Kasumi-1 (cell line): ENCODE measurements at places on chromosomes 4 and X.

- DNase-seq: no peak
Measured at GRCh38 chr4:68082758-68083157, 46.9 kb downstream of the TMPRSS11F start.

DNA sequence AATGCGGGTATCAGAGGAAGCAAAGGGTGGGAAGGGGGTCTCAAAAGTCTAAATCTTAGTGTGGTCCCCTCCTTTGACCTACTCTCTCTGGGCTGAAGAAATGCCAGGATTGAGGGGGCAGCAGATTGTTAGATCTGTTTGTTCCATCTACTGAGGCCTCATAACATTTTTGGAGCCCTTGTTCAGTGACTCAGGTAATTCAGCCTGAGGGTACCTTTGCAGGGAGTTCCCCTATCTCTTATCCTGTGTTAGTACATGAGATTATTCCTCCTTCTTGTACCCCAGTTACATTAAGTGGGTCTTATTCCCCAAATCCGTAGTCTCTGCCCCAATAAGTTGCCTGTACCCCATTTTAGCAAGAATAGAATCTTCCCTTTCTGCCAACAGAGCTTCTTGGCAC is 79.0 kb downstream of the RTL9 start:
- no peak for DNase-seq

DNA sequence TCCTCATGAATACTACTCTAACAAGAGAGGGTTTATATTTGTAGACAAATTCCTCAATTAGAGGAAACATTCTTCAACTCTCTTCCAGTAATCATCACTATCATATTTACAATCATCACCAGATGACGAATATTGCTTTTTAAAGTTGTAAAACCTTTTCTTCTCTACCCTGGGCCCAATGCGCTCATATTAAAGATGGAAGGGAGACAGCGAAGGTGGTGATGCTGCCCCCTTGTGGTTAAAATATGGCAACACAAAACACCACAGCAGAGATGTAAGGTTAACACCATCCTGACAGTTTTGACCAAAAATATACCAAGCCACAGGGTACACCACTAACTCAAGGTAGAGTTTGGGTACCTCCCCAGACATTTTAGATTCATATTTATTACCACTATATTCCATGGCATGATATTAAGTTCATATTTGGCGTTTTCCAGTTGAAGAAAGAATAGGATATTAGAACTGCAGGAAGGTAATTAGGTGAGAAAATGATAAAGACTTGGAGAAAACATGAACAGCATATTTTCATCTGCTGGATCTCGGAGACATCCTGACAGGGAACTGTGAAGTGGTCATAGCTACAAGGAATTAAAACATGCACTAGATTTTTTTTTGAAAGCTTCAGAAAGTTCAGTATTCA is 72.8 kb downstream of the SLC9A7 start:
- DNase-seq: peak; percentile 26

DNA sequence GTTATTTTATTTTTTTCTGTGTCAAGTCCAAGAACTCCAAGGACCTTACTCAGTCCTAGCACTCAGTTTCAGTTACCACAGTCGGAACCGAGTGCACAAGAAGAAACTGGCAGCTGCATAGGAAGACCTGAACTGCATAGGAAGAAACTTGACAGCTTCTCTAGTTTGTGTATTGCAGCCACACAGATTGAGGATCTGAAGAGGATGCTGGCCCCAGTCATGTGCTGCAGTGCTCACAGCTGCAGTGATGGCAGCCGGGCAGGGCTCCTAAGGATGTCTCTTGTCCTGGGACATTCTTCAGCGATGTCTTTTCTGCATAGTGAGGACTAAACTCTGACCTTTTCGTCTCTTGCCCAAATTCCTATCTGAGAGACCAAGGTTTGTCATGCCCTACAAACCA is 261.2 kb downstream of the STIM2 start:
- no peak for DNase-seq

DNA sequence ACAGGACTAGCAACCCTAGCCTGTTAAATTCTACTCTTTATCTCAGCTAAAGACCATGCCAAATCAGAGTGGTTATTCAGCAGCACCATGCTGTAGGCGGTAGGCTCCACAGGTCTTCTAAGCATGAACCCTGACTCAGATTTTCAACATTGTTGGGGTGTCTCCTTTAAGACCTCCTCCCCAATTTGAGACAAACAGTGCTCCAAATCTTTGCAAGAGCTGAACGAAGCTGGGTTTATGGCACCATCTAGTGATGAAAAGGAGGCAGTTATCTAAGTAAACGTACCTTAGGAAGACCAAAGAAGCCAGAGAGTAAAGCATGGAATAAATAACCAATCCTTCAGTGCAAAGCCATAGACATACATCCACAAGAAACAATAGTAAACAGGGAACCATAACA is 334.5 kb upstream of the SLC7A11 start:
- peak; percentile 66 for DNase-seq

DNA sequence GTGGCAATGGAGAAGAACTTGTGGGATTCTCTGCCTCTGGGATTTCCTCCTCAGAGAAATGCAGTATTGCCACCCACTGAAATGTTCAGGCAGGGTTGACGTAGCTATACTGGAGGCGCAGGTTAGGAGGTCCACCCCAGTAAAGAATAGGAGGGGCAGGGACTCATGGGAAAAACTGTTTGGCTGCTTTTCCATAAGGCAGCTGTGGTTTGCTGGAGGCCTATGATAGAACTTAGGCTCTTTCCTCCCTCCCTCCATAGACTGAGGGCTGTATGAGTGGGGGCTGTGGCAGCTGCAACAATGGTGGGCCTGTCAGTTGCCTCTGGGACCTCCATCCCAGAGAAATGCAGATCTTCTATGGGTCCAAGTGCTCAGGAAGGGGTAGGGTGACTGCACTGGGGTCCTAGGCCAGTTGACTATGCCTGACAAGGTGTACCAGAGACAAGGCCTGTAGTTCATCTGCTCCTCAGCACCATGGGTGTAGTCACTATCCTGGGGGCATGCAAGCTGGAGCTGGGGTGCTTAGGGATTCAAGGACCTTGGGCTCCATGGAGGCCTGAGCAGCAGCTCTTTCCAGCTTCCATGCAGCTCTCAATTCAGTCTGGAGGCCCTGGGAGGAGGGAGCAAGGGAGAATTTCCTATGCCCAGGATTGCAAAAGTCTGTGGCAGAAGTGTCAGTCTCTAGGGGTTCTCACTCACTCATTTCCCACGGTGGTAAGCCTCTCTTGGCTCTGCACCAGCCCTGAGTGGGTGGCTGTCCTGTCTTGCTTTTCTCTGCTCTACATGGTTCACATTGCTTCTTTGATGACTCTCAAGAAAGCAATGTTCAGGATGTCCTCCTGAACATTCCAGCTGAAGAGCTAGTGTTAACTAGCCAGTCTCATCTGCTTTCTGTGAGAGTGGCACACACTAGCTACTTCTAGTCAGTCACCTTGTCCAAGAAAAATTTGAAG is 353.0 kb downstream of the IDS start:
- no peak for DNase-seq

- DNase-seq: no peak
Measured at GRCh38 chrX:21959362-21960051, 19.0 kb downstream of the SMS start.

- DNase-seq: no peak
Measured at GRCh38 chr4:141130947-141131605, 2.2 kb downstream of the RNF150 start.

- DNase-seq: no peak
Measured at GRCh38 chr4:85798012-85798770, 323.2 kb downstream of the ARHGAP24 start.

GRCh38 chr4:10983885-10984640 is 299.5 kb upstream of the CLNK start:
- no peak for DNase-seq

DNA sequence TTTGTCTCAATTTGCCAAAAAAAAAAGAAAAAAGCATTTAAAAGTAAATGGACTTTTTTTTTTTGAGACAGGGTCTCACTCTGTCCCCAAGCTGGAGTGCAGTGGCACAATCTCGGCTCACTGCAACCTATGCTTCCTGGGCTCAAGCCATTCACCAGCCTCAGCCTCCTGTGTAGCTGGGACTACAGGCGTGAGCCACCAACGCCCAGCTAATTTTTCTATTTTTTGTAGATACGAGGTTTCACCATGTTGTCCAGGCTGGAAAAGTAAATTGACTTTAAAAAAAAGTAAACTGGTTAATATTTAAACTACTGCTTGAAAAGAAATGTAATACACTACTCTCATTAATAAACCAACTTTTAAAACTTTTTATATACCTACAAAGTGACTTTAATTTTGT is 5.9 kb downstream of the AIFM1 start:
- no peak for DNase-seq

GRCh38 chrX:22760513-22761057 is 239.2 kb upstream of the DDX53 start:
- peak; percentile 8 for DNase-seq

GRCh38 chr4:138671606-138672084 is 343.9 kb upstream of the NOCT start:
- DNase-seq: no peak

DNA sequence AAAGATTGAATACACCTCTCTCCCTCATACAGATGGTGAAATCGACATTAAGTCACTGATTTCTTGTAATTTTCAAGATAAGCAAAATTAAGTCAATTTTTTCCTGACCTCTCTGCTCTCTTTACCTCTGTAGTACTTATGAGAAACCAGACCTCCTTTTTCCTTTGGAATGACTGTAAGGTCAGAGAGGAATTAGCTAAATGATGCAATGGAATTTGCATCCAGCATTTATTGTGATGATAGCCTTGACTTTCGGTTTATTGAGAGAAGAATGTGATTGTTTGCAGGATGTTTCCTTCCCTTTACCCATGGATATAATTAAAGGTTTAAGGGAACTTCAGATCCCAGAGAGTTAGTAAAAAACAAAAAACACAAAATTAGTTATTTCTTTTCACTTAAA is 22.4 kb downstream of the STK26 start:
- DNase-seq: no peak

GRCh38 chr4:47209833-47210232 is 178.5 kb downstream of the GABRB1 start:
- DNase-seq: no peak

DNA sequence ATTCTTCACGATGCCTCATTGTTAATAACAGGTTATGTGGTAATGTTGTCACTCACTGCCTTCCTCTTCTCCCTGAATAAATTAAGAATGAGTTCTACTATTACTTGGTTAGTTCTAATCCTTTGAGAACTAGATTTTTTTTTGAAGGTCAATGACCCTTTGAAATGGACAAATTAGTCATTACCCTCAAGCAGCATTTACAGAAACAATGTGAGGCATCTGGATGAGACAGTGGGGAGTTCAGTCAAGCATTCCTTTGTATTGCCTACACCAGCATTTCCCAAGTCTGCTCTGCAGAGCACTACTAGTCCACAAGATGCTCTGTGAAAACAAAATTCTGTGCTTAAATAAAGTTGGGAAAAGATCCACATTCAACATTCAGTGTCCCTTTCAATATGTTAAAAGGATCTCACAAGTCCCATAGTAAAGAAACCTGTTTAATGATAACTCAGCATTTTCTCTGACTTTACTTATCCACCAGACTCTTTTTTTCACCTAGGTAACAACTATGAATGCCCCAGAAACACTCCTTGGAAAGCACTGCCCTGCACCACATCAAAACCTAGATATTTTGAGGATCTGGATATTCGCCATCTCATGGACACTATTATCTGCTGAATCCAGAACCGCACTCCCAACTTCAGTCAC is 60.6 kb downstream of the CHRDL1 start:
- DNase-seq: no peak

DNA sequence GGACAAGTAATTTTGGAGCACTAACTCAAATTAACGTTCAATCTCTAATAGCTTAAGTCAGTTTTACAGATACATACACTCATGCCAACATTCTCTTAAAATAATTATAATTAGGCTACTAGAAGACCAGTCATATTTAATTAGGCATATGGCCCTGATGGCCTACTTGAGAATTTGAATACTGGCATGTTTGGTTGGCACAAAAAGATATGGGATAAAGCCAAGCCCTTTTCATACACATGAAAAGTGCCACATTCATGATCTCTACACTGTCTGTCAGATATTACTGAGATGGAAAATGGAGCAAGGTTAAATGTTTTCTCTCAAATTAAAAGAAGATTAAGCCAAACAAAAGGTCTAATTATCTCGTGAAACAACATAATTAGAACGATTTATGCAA is 1091.0 kb downstream of the C4orf33 start:
- no peak for DNase-seq

DNA sequence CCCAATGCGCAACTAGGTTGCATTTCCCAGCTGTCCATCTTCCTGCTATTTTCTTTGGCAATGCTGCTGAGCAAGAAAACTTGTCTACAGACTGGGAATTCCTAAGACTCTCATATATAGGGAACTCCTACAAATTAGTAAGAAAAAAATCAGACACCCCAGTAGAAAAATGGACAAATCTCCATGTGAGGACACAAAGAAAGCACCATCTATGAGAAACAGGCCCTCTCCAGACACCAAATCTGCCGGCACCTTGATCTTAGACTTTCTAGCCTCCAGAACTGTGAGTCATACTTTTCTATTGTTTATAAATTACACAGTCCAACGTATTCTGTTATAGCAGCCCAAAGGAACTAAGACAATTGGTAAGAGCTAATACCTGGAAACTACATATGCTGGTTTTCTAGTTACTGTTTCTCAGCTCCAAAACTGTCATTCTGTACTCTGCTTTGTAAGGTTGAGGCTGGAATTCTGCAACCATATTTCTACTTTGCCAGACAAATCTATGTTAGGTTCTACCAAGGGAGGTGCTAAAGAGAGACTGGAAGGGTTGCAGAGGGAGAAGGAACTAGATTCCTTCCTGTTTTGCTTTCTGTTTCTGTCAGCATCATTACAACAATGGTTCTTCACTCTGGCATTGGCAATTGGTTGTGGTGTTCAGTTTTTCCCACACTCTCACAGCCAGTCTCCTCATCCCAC is 35.7 kb upstream of the FAM241A start:
- no peak for DNase-seq

DNA sequence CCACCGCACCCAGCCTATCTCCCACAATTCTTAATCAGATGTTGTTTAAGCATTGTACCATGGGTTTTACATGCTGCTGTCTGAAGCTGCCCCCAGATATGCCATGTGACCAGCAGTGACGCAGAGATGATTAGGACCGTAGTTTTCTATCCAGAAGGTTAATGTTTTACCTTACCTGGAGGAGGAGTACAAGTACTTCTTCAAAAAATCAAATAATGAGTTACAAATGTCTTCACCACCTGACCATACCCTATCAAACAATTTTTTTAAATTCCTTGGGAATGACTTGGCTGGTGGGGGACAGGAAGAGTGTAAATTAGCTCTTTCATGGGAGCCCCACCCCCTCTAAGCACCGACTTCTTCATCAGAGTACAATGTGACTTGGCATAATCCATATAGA is 16.2 kb upstream of the SGMS2 start:
- no peak for DNase-seq

DNA sequence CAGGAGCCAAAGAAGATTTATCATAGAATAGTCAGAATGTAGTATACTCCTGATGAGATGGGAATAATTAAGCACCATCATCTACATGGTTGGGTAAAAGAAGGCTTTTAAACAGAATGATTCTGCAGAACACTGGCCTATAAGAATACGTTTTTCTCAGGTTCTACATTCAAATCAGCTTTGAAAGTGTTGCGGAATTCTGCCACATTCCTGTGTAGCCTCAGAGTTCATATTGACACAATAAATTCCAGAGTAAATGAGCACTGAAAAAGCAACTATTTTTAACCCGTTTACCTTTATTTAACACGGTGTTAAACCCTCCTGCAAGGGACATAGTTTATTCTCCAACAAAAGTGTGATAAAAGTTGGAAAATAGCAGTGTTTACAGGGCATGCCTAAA is 950.2 kb upstream of the SLIT2 start:
- DNase-seq: no peak

- DNase-seq: no peak
Measured at GRCh38 chrX:151984902-151985301, 10.4 kb upstream of the GABRE start.

- no peak for DNase-seq
Measured at GRCh38 chr4:85734424-85734831, 259.5 kb downstream of the ARHGAP24 start.
